ENCODE measurements at places on chromosomes 11 and 22.

GRCh38 chr11:132051704-132052103 lies 681.3 kb downstream of the NTM start:
- no peak for DNase-seq
- no peak overlapping the region for H3K27ac ChIP-seq
- H3K27me3 ChIP-seq: no peaks in the 10 kb centered on the region
- no peak overlapping the region for H3K4me3 ChIP-seq
- H3K36me3 ChIP-seq: no peaks in the 10 kb centered on the region

DNA sequence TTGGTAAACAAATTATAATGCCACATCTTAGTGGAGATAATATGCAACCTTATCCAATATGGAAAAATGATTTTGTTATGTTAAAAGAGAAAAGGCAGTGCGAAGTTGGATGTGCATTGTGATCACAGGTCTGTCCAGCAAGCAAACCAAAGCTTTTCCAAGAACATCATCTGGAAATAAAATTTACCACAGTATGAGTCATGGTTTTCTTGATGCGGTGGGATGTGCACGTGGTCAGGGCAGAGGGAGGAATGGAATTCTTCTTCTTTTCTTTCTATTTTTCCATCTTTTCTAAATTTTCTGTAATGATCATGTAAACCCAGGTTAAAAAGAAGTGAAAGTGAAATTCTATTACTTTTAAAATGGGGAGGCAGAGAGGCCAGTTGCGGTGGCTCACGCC lies 169.8 kb downstream of the C11orf91 start:
- H3K4me3 ChIP-seq: no peak overlapping the region
- H3K27ac ChIP-seq: no peak overlapping the region
- no peak for DNase-seq
- peaks cover 8% of the 10 kb centered on the region for H3K27me3 ChIP-seq

- no peak for DNase-seq
- H3K4me3 ChIP-seq: no peak overlapping the region
- H3K27me3 ChIP-seq: peaks cover 9% of the 10 kb centered on the region
- H3K36me3 ChIP-seq: no peaks in the 10 kb centered on the region
- H3K4me1 ChIP-seq: no peaks in the 10 kb centered on the region
These were observed 155.7 kb downstream of the SNX19 start for GRCh38 chr11:130760515-130761125.

- no peak for DNase-seq
- H3K4me1 ChIP-seq: peaks cover 5% of the 10 kb centered on the region
- no peak overlapping the region for H3K4me3 ChIP-seq
These were observed 48.0 kb upstream of the NARS2 start for GRCh38 chr11:78622666-78623065.

GRCh38 chr11:1350086-1350725 lies 39.5 kb upstream of the BRSK2 start:
- DNase-seq: no peak
- H3K4me3 ChIP-seq: no peak overlapping the region
- H3K4me1 ChIP-seq: peaks cover 6% of the 10 kb centered on the region
- H3K36me3 ChIP-seq: peaks cover 2% of the 10 kb centered on the region
- peaks cover 10% of the 10 kb centered on the region for H3K27me3 ChIP-seq

All from memory B cell (primary cell).